T1000 (cell line): ENCODE measurements at places on chromosomes 5 and 9.

DNA sequence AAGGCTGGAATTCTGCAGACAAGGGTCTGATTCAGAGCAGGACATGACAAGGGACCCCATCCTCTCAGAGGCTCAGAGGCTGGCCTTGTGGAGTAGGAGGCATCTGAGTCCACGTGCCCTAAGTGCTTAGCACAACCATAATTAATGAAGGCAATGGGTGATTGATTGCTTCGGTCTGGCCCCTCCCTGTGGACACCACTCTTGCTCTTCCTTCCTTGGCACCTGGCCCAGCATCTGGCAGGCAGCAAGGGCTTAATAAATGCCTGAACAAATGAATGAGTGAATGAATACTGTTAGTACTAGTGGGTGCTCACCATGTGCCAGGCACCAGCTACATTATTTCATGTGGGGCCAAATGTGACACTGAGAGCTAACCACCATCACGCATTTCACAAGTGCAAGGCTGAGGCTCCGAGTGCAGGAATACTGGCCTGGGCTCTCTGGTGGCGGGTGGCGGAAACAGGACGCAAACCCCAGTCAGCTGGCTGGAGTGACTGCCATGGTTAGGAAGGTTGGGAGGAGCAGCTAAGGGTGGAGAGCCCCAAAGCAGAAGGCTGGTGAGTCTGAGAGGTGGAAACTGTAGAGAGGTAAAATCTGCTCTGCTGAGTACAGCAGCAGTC, 53.6 kb downstream of the ASS1 start:
- DNase-seq = no peak

DNA sequence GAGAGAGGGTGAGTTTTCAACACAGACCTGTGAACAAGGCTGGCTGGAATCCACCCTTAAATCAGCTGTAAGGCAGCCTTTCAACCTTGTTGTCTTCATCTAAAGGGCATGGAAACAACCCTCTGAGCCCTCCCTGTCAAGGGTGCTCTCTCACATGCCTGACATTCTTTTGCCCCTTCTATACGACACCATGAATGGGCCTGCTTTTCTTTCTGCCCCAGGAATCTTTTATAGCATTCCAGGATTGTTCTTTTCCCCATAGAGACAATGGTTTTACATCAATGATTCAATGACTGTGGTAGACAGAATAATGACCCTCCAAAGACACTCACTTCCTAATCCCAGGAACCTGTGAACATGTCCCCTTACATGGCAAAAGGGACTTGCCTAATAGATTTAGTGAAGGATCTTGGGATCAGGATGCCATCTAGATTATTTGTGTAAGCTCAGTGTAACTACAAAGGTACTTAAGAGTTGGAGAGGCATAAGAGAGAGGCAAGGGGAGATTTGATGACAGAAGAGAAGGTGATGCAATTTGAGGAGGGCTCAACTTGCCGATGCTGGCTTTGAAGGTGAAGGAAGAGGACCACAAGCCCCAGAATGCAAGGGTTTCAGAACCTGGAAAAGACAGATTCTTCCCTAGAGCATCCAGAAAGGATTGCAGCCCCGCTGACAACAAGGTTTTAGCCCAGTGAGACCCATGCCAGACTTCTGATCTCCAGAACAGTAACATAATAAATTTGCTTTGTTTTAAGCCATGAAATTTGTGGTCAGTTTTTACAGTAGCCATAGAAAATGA, 29.2 kb upstream of the HMHB1 start:
- no peak for DNase-seq

DNA sequence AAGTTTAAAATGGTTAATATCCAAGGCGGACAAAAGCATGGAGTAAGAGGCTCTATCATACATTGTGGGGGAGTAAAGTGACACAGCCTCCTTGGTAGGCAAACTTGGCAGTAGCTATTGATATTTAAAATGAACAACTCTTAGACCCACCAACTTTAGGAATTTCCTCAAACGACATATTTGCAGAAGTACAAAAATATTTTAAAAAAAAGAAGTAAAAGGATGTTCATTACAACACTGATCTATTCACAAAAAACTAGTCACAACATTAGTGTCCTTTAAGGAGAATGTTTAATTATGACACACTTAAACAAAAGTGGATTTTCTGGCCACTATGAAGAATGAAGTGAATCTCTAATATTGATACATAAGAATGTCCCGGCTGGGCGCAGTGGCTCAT, 1.7 kb downstream of the ALG2 start:
- DNase-seq = no peak

- DNase-seq = no peak
Observed at GRCh38 chr5:14684757-14685156, 20.2 kb downstream of the OTULIN start.

- DNase-seq = no peak
Observed at GRCh38 chr9:30997291-30997690, 1387.2 kb upstream of the ACO1 start.

GRCh38 chr5:173835661-173836060, 52.5 kb upstream of the CPEB4 start:
- no peak for DNase-seq

GRCh38 chr5:5159282-5160103, 19.4 kb downstream of the ADAMTS16 start:
- DNase-seq = no peak

DNA sequence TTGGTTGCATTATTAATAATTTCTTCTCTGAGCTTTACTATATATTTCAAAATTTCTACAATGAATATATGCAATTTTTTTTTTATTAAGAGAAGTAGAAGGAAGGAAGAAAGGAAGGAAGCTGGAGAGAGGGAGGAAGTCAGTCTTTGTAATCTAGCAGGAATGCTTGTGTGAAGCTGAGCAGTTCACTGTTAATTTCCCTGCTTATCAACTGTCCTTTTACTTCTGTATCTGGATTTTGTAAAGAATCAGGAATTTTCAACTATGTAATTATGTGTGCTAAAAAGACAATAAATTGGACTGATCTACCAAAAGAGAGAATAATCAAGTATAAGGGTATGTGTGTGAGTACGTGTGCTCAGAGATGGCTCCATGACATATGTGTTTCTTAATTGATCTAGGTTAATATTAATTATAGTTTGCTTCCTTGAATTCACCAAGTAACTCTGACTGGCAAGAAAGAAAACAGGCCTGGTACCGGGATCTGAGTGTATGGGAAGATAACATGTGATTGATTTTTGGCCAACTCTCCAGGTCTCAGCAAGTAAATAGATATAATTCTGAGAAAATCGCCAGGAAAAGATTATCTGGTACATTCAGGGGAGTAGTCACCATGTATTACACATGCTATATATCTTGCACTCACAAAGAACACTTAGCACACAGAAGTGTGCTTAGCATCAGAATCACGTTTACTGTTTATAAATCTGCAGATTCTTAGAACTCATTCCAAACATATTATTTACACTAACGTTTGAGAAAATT, 1758.8 kb upstream of the WWC1 start:
- no peak for DNase-seq

- DNase-seq = no peak
Observed at GRCh38 chr9:129343424-129344375, 165.6 kb upstream of the IER5L start.

GRCh38 chr5:14399054-14399692, 182.4 kb upstream of the OTULINL start:
- DNase-seq = no peak

GRCh38 chr5:134577022-134577795, 51.7 kb downstream of the JADE2 start:
- peak; percentile 34 for DNase-seq

DNA sequence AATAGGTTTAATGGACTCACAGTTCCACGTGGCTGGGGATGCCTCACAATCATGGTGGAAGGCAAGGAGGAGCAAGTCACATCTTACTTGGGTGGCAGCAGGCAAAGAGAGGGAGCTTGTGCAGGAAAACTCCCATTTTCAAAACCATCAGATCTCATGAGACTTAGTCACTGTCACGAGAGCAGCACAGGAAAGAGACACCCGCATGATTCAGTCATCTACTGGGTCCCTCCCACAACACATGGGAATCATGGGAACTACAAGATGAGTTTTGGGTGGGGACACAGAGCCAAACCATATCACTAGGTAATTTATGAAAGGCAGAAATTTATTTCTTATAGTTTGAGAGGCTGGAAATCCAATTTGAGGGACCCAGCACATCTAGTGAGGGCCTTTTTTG, 40.0 kb downstream of the MTREX start:
- DNase-seq = no peak

GRCh38 chr5:102876610-102877009, 121.5 kb downstream of the PAM start:
- no peak for DNase-seq

- DNase-seq = no peak
Observed at GRCh38 chr9:96241391-96241809, 60.6 kb downstream of the HSD17B3 start.

- no peak for DNase-seq
Observed at GRCh38 chr9:101477736-101478135, 42.2 kb upstream of the ALDOB start.

DNA sequence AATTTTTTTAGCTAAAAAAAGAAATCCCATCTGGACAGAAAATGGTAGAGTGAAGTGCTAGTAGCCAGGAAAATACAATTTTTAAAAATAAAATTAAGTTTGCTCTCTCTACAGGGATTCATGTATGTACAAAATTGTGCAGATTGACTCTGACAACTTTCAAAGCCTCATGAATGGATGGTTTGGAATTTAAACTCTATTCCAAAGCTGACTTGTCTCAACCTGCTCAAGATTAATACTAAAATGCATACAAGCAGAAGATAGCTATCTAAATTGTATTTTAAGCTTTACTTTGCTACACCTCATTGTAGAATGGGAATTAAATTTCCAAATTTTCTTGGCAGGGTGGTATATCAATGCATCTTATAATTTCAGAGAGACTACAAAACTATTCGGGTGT, 257.6 kb downstream of the RFX3 start:
- DNase-seq = no peak

DNA sequence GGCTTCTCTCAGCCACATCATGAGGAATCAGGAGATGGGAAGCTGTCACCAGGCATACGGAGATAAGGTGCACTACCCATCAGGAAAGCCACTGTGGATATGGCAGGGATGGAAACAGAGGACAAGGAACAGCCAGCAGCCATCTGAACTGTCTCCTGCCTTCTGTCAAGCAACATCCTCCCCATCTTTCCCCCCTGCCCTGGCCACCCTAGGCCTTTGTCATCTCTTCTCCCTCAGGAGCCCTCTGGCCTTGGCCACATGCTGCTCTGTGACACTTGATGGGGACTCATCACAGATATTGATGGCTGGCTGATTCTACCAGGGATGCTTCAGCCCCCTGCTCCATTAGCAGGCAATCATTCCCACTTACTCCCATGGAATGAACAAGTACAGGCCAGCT, 21.1 kb upstream of the MEIKIN start:
- no peak for DNase-seq

DNA sequence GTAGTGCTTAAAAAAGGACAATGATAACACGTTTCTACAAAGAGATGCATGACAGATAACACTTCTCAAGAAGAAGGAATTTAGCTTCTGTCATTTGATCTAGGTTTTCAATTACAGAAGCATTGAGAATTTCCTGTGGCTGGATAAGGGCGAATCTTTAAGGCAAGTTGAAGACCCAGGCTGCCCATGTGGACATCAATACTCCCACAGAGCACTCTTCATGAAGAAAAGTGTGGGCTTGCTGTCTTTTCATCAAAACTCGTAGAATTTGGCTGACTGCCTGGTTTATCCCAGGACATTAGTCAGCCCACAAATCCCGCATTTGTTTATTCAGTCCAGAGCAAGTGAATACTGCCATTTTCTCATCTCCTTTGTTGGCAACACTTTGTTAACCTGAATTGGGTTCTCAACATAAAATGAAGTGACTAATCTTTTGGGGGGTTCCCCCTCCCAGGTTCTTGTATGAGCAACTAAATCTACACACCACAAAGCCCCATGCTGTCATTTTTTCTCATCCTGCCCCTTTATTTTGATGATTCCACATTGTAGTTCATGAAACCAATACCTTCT, 43.4 kb upstream of the CDKN2B start:
- DNase-seq = peak; percentile 56

DNA sequence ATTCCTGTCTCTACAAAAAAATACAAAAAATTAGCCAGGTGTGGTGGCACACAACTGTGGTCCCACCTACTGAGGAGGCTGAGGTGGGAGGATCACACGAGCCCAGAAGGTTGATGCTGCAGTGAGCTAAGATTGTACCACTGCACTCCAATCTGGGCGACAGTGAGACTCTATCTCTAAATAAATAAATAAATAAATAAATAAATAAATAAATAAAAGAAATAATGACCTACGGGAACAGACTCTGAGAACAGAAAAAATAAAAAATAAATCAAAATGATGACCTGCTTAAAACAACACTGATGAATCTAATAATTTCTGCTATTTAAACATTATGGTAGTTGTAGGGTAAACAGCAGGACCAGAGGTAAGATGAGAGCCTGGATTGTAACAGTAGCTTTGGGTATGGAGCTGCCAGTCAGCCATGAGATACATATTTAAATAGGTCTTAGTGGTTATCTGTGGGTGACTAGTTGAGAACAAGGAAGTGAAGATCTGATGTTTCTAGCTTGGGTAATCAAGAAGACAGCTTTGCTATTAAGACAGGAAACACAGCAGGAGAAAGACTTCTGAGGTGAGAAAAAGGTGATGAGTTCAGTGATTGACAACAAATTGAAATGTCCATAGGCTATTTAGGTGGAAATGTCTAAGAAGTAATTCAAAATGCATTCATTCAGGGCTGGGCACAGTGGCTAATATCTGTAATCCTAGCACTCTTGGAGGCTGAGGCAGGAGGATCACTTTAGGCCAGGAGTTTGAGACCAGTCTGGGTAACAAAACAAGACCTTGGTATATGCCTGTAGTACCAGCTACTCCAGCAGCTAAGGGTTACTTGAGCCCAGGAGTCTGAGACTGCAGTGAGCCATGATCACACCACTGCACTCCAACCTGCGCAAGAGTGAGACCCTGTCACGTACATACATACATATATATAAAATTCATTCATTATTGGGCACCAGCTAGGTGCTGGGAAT, 11.0 kb downstream of the RNF145 start:
- DNase-seq = no peak

DNA sequence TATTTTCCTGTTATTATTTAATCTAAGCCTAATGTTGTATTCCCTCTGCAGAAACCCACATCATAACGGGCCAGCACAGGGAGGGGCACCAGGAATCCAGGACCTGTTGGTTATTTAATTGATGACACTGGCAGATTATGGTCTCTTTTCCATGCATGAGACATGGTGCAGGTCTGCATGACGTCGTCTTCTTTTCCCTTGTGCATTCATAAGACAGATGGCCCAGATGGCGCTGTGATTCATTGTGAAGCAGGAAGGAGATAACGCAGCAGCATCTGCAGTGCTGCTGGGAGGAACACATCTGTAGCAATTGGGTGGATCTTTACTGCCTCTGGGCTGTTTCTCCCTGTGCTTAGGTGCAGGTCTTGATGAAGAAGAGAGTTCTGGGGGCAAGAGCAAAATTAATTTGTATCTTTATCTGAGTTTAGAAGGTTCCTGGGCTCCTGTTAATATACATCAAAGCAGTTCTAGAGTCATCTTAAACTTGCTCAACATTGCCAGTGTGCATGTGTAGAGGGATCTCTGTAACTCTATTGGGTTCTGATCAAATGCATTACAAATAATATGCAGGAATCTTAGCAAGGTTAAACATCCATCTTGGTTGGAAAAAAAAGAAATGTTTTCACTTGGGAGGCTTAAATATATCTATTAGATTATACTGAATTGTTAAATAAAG, 176.1 kb downstream of the PCSK1 start:
- DNase-seq = no peak
